Esophagus squamous epithelium (tissue), 5 donors: ENCODE measurements at places on chromosomes 2 and 18.
A peak's percentile ranks its signal among the peaks of the same experiment; 100 is the strongest.

- no peak for DNase-seq
These were observed 84.2 kb downstream of the MYOM1 start for GRCh38 chr18:3135536-3135935.

GRCh38 chr2:239789711-239790110 is 235.4 kb downstream of the NDUFA10 start:
- DNase-seq, result no peak

DNA sequence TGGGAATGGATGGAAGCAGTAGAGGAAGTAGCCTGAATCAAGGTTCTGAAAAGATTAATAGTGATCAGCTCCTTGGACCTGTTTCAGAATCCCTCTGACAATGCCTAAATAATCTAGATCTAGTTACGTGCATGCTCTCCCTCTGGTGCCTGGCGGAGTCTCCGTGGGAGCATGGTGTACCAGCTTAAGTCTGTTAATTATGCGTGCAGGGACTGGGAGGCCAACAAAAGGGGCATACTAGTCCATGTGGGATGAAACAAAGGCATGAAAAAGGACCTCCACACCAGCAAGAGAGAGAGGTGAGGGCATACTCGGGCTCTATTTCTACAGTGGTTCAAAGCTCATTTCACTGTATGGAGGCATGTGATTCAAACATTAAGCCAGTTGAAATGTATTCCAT is 200.3 kb downstream of the DPP4 start:
- DNase-seq, result no peak

- DNase-seq, result no peak
These were observed 234.5 kb downstream of the VAPA start for GRCh38 chr18:10148189-10148929.

GRCh38 chr18:39424261-39424660 is 1858.7 kb upstream of the CELF4 start:
- DNase-seq, result no peak

DNA sequence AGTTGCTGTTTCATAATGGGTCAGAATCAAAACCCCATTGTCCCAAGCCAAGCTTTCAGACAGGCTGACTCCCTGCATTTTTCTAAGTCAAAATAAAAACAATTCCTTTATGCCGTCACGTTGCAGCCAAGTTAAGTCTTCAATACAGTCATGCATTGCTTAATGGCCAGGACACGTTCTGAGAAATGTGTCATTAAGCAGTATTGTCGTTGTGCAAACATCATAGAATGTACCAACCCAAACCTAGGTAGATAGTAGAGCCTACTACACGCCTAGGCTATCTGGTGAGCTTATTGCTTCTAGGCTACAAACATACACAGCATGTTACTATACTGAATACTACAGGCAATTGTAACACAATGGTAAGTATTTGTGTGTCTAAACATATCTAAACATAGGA is 160.4 kb upstream of the FOSL2 start:
- DNase-seq, result no peak

GRCh38 chr2:55164534-55165480 is 67.3 kb downstream of the CLHC1 start:
- DNase-seq, result no peak

DNA sequence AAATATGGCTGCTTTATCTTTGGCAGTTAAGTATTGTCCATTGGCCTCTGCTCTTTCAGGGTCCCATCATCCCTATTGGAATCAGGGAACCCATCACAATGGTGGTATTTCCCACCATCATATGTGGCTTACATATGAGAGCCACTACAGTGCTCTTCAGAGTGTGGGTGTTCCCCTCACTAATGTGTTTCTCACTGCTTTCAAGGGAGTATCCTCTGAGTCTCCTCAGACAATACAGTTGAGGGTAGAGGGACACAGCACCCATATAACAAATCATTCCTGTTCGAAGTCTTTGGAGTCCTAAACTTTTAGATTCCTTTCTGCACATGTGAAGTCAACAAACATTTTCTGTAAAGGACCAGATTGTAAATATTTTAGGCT is 48.8 kb upstream of the DNAJC10 start:
- no peak for DNase-seq

- DNase-seq, result no peak
These were observed 50.3 kb upstream of the FOSL2 start for GRCh38 chr2:28342081-28342967.

DNA sequence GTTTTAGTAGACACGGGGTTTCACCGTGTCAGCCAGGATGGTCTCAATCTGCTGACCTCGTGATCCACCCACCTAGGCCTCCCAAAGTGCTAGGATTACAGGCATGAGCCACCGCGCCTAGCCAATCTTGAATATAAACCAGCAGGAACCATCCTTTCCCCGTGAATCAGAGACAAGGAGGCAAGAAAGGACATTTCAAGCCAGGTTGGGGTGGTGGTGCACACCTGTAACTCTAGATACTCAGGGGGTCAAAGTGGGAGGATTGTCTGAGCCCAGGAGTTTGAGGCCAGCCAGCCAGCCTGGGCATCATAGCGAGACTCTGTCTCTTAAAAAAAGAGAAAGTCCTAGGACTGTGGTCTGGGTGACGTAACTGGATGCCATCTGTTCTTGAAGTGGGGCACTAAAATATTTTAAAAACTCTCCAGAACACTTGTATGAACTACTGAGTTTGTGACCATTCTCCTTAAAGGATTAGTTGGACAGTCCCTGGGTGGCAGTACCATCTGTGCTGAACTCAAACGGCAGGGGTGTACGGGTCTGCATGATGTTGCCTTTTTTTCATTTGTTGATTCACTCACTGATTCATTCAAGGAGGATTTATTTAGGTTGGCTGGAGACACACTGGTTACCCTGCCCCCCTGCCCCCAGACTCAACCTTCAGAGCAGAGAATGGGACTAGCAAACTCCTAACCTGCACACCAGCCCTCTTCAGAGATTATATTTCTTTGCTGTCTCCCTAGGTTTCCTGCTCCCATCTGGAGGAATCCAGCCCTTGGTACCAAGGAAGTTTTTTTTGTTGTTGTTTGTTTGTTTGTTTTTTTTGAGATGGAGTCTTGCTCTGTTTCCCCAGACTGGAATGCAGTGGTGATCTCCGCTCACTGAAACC is 2.9 kb upstream of the TLX2 start:
- no peak for DNase-seq

GRCh38 chr2:233408366-233409285 is 54.3 kb downstream of the DGKD start:
- no peak for DNase-seq

GRCh38 chr18:33641141-33641540 is 63.1 kb downstream of the ASXL3 start:
- no peak for DNase-seq

- DNase-seq, result no peak
These were observed 61.6 kb downstream of the ICOS start for GRCh38 chr2:203997980-203998809.

- no peak for DNase-seq
These were observed 7.1 kb downstream of the TMEM247 start for GRCh38 chr2:46486436-46486835.

DNA sequence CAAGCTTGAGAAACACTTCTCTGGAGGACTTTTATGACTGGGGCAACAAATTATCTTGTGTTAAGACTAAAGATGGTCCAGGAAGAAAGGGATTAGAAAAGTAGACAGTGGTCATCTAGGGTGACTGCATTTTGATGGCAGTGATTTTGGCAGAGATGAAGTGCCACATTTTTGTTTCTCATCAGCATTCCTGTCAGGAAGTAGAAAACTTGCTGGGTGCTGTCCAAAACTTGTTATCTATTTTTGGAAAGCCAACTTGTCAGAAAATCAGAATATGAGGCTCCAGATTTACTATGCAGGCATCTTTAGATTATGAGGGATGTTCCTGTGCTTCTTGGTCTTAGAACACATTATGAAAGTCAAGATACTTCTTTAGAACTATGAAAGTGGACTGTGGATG is 29.0 kb upstream of the CALCRL start:
- no peak for DNase-seq

GRCh38 chr2:144774809-144775208 is 254.9 kb upstream of the ZEB2 start:
- no peak for DNase-seq

GRCh38 chr2:145028101-145028920 is 508.4 kb upstream of the ZEB2 start:
- no peak for DNase-seq

- DNase-seq, result peak; percentile 19
These were observed 8.7 kb downstream of the CEP68 start for GRCh38 chr2:65064728-65065552.

DNA sequence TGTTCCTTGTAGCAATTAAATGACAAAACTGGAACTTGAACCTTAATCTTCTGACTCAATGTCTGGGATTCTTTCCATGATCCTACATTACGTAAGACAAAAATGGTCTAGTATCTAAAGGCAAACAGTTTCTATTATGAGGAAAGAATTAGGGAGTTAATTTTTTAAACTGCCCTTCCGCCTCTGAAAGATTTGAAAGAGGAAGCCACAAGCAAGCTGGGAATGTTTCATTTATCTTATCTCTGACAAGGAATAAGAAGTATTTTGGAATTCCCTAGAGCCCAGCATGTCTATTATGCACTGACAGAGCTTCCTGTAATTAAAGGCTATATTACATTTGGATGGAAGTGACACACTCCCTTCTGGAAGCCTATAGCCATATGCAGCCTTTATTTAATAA is 558.8 kb upstream of the CDH2 start:
- no peak for DNase-seq

- no peak for DNase-seq
These were observed 161.1 kb upstream of the PKDCC start for GRCh38 chr2:41886757-41887156.

DNA sequence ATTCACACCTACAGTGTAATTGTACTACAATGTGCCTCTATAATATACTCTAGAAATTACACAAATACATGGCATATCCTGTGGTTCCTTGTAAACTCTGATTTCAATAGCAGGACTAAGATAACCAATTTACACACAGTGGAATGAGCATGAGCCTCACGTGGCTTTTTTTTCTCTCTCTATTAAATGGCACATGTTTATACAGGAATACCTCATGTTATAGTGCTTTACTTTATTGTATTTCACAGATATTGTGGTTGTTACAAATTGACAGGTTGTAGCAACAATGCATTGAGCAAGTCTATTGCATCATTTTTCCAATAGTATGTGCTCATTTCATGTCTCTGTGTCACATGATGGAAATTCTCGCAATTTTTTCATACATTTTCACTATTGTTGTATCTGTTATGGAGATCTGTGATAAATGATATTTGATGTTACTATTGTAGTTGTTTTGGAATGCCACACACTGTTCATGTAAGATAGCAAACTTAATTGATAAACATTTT is 260.0 kb downstream of the FSIP2 start:
- DNase-seq, result no peak

DNA sequence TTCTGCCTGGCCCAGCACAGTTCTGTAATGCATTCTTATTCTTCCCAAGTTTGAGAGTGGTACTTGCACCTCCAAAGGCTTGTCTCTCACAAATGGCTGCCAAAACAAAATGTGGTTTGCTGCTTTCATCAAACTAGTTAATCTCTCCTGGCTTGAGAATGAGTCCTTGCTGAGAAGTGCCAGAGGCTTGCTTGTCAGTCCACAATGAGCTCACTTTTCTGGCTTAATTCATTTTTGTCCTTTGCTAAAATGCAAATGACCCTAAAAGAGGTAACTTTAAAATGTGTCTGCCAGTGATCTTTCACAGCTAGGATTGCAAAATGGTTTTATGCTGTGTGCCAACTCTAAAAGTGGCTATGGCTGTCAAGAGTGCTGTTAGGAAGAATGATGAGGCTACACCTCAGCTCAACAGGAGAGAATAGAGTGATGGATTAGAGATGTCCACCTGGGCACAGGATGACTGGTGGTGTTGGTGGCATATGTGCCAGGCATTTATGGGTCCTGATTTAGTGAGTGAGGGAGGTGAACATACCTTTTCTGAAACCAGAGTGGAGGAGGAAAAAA is 291.2 kb upstream of the HNMT start:
- no peak for DNase-seq

DNA sequence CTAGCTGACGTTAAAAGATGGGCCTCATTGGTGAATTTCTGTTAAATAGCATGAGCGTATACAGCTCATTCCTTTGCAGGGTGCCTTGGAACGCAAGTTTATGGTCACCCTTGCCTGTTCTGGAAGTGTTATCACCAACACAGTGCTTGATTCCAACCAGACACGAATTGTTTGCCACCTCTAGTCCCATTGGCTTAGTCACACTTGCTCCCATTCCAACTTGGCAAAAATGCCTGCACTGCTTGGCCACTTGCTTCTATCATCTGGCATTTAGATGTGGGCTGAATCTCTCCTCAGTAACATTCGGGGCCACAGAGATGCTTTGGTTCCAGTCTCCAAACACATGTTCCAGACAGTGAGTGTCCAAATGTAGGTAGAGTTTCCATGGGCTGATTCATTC is 27.5 kb upstream of the ACVR1 start:
- no peak for DNase-seq

DNA sequence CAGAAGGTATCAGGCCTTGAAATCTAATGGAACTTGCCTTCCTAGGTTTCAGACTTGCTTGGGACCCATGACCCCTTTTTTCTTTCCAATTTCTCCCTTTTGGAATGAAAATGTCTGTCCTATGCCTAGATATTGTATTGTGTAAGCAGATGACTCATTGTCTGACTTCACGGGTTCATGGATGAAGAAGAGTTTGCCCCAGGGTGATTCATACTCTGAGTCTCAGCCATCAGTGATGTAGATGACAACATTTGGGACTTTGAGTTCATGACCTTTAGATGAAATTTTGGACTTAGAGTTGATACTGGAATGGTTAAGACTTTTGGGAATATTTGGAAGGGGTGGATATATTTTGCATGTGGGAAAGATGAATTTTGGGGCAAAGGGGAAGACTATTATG is 11.2 kb upstream of the SCYGR5 start:
- DNase-seq, result no peak

- no peak for DNase-seq
These were observed 520.9 kb downstream of the CPS1 start for GRCh38 chr2:211077216-211077767.

DNA sequence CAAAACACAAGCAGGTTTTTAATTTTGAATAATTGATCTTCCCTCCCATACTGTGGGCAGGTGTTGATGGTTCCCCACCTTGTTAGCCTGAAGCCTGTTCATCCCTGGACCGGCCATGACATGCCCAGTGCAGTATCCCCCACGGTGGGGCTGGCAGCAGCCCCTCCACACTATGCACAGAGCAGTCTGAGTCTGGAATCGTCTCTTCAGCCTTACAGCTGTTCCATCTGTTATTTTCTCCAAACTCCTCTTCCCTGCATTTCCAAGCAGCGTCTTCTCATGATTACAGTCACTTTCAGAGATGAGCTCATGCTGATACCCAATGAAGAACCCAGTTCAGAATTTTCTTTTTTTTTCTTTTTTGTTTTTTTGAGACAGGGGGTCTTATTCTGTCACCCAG is 68.2 kb downstream of the ADI1 start:
- DNase-seq, result no peak

GRCh38 chr18:11591957-11592356 is 17.4 kb upstream of the SLC35G4 start:
- DNase-seq, result no peak

- no peak for DNase-seq
These were observed 62.1 kb upstream of the NPAS2 start for GRCh38 chr2:100757621-100758394.

GRCh38 chr2:188404341-188405004 is 112.8 kb downstream of the GULP1 start:
- no peak for DNase-seq

- DNase-seq, result no peak
These were observed 27.9 kb downstream of the MARCO start for GRCh38 chr2:118969734-118970395.
